NCI-H226 (cell line): ENCODE measurements at places on chromosomes 5 and 9.

- no peak for DNase-seq
Observed at GRCh38 chr5:169702693-169703481, 65.8 kb downstream of the DOCK2 start.

GRCh38 chr5:35185518-35185917, 44.8 kb downstream of the PRLR start:
- DNase-seq: no peak

DNA sequence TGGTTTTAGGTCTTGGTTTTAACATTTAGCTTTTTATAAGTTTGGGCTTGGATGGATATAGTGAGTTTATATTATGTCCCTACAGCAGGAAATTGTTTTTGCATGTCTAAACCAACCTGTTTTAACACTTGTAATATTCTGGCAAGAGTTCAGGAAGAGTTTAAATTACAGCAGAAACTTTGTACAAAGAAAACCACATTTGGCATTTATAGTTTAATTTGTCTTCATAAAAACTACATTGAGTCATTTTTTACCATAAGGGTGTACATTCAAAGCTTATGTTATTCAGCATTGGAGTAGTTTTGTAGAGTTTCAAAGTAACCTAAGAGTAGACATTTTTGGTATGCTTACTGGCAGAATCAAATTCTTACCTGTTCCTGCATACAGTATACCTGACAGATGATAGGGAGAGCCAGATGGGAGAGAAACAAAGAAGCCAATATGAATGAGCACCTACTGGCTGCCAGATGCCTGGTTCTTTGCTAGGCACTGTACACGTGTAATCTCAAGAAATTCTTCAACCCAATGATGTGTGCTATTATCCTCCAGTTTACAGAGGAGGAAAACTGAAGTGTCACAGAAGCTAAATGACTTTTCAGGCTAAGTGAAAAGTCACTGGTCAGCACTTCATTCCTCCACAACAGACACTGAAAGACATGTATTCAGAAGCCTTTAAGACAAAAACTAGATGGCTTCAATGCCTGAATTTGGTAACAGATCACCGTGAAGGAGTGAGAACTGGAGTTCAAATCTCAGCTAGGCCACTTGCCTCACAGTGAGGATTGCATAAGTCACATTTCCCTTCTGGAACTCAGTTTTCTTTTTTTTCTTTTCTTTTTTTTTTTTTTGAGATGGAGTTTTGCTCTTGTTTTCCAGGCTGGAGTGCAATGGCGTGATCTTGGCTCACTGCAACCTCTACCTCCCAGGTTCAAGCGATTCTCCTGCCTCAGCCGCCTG, 25.9 kb upstream of the ECM2 start:
- DNase-seq: no peak

GRCh38 chr5:173014671-173015070, 31.1 kb downstream of the ATP6V0E1 start:
- no peak for DNase-seq

DNA sequence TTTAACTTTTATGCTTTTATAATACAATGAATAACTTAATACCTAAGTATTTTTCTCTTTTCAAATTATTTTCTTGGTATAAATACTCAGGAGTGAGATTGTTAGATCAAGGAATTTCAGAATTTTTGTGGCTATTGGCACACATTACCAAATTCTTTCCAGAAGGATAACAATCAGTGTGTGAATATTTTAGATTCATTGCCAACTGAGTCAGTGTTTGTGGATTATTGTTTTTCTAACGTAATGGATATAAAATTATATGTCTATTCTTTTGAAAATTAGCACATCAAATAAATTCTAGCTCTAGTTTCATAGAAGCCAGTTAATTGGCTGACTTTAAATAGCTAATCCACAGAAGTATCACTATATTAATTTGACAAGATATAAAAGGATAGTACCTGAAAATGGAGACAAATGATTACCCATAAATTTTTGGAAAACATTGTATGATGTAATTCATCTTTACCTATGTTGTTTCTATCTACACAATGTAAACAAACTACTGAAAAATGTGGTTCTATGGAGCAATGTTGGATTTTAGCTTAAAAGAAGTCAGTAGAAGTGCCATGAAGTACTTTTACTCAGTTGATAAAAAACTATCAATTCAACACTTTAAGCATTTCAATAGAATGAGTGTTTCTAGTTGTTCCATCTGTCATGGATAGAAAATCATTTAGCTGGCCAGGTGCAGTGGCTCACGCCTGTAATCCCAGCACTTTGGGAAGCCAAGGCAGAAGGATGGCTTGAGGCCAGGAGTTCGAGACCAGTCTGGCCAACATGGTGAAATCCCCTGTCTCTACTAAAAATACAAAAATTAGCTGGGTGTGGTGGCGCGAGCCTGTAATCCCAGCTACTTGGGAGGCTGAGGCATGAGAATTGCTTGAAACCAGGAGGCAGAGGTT, 185.1 kb downstream of the ADAMTSL1 start:
- DNase-seq: peak; percentile 57

DNA sequence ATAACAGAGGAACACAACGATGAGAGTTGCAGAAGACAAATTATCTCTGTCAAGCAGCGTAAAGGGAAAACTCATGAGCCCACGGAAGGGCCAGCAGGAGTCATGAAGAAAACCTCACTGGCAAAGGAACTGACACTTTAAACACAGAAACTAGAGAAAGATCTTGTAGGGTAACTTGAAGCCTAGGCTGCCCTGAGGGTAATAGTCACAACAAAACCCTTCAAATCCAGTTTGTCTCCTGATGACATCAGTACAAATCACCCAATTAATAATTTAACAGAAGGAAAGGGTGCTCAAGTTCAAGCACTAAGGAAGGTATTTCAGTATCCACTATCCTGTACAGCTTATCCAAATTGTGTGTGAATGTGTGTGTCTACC, 549.1 kb downstream of the MTRR start:
- no peak for DNase-seq

DNA sequence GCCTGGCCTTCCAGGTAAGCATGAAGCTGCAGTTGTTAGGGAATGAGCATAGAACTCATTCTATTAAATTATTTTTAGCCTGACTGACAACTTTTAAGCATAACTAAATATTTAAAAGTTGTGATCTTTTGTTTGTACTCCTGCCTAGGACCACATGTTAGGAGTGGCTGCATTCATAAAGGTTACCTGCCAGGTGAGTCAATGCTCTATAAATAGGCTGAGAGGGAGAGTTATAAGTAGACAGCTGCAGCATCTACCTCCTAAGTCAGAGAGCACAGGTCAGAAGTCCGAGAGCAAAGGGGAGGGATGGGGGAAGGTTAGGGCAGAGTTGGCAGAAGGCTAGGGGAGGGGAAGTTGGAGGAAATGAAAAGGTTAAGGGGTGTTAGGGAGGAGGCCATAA, 292.4 kb upstream of the TLE4 start:
- DNase-seq: no peak

DNA sequence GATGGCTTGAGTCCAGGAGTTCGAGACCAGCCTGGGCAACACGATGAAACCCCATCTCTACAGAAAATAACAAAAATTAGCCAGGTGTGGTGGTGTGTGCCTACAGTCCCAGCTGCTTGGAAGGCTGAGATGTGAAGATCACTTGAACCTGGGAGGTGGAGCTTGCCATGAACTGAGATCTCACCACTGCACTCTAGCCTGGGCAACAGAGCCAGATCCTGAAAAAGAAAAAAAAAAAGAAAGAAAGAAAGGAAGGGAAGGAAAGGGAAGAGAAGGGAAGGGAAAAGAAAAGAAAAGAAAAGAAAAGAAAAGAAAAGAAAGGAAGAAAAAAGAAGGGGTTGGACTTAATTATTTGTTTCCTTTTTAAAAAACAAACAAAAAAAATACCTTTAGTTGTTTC, 764.2 kb downstream of the IRX1 start:
- no peak for DNase-seq

DNA sequence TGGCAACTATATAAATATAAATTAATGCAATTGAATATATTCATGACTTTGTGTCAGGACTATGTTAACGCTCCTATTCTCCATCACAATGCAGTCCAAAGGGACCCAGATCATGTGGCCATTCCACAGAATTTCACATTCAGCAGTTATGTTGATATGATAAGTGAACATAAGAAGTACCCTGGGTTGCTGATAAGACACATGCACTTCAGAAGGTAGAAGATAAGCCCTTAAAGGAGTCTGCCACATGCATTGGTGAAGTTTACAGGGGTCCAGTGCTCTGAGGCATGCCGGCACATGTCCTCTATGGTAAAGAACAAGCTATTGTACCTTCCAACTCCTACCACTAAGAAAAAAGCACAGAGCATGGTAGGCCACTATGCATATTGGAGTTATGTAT, 76.4 kb downstream of the PHAX start:
- DNase-seq: no peak

GRCh38 chr5:138339091-138339456, 1.0 kb downstream of the FAM53C start:
- no peak for DNase-seq

- no peak for DNase-seq
Observed at GRCh38 chr9:36748322-36748899, 175.7 kb downstream of the MELK start.

DNA sequence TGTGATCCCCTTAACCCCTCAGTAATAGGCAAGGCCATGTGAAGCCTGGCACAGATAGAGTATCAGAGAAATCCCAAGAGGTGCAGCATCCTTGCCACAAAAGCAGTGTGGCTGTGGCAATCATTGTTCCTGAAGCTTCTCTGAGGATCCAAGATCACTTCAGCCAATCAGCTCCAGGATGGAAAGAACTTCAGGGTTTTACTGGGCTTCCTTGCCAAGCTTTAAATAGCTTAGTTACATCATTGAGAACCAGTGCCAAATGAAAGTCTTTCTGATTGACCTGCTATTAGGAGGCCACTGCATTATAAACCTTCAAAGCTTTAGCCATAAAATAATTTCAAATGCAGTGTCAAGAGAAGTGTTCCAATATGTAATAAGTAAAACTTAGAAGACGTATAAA, 430.6 kb downstream of the PIK3R1 start:
- no peak for DNase-seq

DNA sequence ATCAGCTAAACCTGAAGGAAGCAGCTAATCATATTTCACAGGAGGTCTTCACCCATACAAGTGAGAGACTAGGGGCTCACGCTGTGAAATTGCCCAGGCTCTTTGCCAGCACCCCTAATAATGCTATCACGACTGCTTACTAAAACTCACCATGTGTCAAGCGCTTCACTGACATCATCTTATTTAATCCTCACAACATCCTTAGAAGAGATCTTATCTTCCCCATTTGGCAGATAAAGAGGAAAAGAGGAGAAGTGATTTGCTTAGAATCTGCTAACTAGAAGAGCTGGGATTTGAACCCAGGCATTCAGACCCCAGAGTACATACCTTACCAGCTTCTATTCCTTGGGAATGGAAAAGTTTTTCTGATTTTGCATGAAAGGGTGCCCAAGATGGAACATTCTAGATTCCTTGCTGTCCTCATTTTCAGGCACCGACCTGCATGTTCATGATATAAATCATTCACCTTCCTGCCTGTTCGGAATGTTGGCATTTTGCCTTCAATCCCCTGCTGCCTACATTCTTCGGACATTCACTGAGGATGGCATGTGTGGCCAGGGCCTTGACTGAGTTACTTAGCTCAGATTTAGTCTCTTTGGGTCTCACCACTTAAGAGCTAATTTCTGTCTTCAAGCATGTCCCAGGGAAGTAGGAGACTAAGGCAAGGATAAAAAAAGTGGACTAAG, 88.1 kb downstream of the SH3TC2 start:
- DNase-seq: peak; percentile 61

DNA sequence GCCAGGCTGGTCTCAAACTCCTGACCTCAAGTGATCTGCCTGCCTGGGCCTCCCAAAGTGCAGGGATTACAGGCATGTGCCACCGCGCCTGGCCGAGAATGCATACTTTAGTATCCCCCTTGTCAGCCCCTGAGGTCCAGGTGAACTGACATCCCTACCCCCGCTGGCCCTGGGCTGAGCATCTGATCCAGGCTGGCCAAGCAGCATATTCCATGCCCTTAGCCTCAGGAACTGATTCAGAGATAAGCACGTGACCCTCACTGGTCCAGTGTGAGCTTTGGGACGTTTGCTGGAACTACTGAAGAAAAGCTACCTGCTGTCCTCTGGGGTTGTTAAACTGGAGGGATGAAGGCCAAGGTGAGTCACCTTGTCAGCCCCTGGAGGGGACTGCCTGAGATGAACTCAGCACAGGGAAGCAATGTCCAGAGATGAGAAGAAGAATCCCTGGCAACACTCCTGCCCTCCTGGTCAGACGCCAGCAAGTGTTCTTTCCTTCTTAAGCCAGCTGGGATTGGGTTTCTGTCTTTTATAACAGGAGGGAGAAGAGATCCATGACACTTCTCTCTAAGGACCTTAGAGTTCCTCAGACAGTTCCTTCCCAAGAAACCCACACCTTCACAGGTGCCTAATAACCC, 59.1 kb upstream of the FBXW11 start:
- no peak for DNase-seq

GRCh38 chr5:132321109-132321721, 27.0 kb downstream of the SLC22A4 start:
- DNase-seq: no peak

GRCh38 chr9:38395653-38396370, 3.3 kb downstream of the ALDH1B1 start:
- DNase-seq: no peak

DNA sequence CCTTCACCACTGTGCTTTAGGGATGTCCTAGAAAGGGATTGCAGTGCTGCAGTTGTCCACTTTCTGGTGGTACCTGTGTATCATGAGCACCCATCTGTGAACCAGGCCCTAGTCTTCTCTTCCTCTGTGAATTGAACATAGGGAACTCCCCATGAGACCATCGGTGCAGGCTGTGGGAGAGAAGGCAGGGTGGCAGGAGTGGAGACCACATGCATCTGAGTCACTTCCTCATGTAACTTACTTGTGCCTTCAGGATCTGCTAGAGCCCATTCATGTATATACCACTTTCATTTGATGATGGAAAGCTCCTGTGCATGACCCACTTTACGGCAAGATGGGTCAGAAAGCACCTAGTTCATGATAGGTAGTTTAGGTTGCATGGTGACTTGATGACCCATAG, 478.1 kb upstream of the CDH9 start:
- no peak for DNase-seq

GRCh38 chr9:16987026-16987425, 116.6 kb upstream of the BNC2 start:
- no peak for DNase-seq

GRCh38 chr9:7117676-7118561, 360.1 kb downstream of the KDM4C start:
- DNase-seq: no peak

DNA sequence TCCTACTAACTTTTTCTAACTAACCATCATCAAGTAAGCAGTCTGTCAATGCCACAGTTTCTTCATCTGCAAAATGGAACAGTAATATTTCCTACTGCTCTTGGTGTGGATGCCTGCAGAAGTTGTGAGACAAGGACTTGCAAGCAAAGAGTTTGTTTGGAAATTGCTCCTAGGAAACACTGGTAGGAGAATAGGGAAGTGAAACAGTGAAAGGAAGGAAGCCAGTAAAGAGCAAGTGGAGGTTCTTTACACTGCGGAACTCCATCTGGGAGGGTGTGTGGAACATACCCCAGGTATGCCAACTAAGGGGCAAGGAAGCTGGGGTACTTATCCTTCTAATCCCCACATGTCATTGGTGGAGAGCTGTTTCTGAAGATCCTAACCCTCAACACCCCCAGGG, 119.9 kb downstream of the FOXD1 start:
- DNase-seq: no peak
